AG04449 (cell line): ENCODE measurements at places on chromosomes 12 and 14.

DNA sequence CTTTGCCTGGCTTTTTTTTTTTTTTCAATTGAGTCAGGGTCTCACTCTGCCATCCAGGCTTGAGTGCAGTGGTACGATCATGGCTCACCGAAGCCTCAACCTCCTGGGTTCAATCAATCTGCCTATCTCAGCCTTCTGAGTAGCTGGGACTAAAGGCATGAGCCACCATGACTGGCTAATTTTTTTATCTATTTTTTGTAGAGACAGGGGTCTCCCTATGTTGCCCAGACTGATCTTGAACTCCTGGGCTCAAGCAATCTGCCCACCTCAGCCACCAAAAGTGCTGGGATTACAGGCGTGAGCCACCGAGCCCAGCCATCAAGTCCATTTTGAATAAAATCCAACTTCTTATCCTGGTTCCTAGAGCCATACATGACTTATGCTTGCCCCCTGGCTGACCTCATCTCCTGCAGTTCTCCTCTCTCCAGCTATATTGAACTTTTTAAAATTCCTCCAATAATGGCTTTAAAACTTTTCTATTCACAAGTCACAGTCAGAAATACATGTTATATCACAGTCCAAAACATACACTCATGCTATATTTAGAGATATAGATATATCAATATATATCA lies 10.4 kb upstream of the RND1 start:
- DNase-seq: no peak

- no peak for DNase-seq
Measured at GRCh38 chr12:114302606-114303315, 103.2 kb downstream of the TBX5 start.

DNA sequence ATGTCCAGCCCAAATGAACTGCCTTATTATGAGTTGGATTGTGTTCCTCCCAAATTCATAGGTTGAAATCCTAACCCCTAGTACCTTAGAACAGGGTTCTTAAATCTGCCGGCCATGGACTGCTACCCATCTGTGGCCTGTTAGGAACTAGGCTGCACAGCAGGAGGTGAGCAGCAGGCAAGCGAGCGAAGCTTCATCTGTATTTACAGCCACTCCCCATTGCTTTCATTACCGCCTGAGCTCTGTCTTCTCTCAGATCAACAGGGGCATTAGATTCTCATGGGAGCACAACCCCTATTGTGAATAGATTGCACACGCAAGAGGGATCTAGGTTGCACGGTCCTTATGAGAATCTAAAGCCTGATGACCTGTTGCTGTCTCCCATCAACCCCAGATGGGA lies 9.8 kb upstream of the EML5 start:
- DNase-seq: no peak

- DNase-seq: peak; percentile 99
Measured at GRCh38 chr12:65631621-65632111, 192.6 kb upstream of the HMGA2 start.

DNA sequence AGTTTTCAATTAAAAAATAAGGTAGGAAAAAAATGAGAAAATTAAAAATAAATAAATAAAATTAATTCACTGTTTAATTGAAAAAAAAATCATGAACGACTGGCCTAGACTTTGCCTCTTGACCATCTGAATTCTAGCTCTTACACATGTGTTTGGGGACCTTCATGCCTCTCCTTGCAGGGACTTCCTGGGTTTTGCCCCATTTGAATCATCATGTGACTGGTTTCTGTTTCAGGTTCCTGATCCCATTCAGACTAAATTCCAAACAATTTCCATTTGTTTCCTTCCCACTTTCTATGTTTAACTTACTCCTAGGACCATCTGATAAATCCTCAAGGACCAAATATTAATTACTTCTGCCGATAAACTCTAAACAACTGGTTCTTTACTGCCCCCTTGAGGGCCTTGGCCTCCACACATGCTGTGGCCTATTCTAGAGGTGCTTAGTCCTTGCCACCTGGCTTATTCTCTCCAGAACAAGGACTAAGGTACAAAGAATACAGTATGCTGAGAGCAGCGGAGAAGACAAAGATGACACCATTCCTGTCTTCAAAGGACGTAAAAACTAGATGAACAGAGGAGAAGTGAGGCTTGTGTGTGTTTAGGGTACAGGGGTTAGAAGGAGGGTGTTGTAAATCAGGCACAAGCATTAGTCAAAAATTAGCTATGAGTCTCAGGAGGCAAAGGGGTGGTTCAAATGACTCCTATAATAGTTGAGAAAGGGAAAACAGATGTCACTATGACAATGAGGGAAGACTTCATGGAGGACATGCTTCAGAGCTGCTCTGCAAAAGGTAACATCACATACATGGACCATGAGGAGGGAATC lies 125.8 kb upstream of the AVPR1A start:
- DNase-seq: no peak

DNA sequence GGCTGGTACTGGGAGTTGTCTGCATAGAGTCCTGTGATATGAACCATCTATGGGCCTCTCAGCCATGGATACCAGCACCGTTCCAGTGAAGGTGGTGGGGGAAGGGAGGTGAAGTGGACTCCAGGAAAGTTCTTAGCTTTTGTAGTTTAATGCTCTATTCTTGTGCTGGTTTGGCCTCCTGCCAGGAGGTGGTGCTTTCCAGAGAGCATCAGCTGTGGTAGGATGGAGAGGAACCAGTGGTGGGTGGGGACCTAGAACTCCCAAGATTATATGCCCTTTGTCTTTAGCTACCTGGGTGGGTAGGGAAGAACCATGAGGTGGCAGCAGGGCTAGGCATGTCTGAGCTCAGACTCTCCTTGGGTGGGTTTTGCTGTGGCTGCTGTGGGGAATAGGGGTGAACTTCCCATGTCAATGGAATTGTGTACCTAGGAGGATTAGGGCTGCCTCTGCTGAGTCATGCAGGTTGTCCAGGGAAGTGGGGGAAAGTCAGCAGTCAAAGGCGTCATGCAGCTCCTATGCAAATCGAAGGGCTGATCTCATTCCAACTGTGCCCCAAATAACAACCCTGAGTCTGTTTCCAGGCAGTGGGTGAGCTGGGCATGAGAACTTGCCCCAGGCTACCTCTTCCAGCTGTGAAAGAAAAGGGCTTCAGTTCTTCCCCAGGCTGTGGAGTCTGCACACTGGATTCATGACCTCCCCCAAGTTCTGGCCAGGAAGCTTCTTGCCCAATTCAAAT lies 14.2 kb downstream of the GZMH start:
- no peak for DNase-seq

- no peak for DNase-seq
Measured at GRCh38 chr12:1962051-1963020, 41.9 kb downstream of the DCP1B start.

DNA sequence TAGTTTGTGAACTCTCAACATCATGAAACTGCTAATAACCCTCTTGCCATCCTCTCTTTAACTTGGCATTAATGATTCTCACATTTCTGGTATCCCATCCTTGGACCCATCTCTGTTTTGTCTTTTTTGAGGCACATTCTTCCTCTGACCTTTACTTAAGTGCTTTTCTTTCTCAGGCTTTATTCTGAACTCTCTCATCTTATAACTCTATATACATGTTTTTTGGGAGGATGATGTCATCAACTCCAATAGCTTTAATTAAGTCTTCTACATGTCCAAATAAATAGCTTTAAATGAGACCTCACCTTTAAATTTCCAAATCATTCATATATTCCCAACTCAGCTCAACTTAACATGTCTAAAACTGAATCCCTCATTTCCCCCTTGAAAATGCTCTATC lies 88.4 kb downstream of the PPFIA2 start:
- DNase-seq: no peak

DNA sequence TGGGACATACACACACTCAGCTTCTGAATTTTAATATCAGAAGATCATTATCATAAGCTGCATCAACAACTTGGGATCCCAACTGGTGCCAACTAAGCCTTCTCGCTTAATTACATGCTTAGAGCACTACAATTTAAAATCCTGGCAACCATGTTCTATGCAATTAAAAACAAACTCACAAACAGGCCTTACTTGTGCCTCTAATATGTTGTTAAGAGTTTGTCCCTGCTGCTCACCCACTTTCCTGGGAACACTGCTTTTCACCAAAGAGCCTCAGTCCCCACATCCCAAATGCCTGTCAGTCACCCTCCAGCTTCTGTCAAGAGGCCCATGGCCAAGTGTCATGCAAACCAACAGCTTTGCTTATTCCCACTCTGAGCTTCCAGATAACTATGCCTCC lies 69.7 kb downstream of the TTC9 start:
- DNase-seq: no peak

GRCh38 chr12:92242907-92243306 lies 97.3 kb upstream of the BTG1 start:
- peak; percentile 74 for DNase-seq

DNA sequence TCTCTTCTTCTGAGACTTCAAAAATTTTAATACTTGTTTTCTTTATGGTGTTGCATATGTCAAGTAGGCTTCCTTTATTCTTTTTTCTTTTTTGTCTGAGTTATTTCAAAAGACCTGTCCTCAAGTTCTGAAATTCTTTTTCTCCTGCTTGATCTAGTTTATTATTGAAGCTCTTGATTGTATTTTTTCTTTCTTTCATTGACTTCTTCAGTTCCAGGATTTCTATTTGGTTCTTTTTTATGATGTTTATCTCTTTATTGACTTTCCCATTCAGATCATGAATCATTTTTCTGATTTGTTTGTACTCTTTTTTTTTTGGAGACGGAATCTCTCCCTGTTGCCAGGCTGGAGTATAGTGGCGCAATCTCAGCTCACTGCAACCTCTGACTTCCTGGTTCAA lies 34.1 kb downstream of the IFT43 start:
- DNase-seq: no peak

- no peak for DNase-seq
Measured at GRCh38 chr12:5246196-5246595, 185.7 kb upstream of the NTF3 start.

- peak; percentile 77 for DNase-seq
Measured at GRCh38 chr14:67987606-67988005, 168.0 kb downstream of the RAD51B start.

GRCh38 chr14:60915781-60916180 lies 65.1 kb downstream of the TRMT5 start:
- DNase-seq: no peak

DNA sequence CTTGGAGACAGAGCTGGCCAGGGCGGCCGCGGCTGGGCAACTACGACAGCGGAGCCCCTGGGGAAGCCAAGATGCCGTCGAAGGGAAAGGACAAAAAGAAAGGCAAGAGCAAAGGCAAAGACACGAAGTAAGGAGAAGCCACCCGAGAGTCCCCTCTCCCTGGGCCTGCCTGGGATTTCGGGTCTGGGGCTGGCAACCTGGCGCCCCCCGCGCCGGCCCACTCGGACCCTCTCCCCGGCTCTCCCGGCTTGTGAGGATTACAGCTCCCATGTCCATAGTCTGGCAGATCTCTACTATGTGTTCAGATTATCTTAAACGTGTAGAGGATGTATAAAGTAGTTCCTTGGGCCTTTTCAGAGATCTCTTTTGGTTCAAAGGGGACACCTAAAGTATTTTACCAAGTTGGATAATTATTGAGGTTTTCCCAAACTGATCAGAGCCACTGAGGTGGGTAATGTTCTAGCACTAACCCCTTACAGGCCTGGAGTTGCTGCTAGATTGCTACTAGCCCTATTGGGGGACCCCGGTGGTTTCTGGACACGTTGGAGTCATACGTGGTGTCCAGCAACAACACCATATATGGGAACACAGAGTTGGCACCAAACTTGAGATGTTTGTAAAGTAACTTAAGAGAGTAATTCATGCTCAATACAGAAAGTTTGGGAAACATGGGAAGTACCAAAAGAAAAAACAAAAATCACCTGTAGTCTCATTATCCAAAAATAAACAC lies 424 bp downstream of the BBOF1 start:
- DNase-seq: peak; percentile 12

GRCh38 chr12:59654061-59654460 lies 58.2 kb downstream of the SLC16A7 start:
- no peak for DNase-seq

DNA sequence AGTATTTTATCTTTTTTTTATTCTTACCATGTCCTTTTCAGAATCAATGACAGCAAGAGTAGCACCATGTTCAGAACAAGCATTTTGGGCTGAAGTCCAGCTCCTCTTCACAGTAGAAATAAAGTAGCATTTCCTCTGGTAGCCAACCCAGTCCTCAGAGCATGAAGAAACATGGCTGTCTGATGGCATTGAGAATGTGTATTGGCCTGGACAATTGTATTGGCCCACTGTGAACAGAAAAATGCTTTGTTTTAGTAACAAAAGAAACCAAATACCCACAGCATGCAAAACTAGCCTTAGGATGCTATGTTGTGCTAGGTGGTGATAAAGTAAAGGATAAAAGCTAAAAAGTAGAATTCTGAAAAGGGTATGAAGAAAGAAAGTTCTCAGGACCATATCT lies 5.7 kb downstream of the CD69 start:
- DNase-seq: no peak

- DNase-seq: no peak
Measured at GRCh38 chr14:71597955-71598660, 334.1 kb upstream of the RGS6 start.

DNA sequence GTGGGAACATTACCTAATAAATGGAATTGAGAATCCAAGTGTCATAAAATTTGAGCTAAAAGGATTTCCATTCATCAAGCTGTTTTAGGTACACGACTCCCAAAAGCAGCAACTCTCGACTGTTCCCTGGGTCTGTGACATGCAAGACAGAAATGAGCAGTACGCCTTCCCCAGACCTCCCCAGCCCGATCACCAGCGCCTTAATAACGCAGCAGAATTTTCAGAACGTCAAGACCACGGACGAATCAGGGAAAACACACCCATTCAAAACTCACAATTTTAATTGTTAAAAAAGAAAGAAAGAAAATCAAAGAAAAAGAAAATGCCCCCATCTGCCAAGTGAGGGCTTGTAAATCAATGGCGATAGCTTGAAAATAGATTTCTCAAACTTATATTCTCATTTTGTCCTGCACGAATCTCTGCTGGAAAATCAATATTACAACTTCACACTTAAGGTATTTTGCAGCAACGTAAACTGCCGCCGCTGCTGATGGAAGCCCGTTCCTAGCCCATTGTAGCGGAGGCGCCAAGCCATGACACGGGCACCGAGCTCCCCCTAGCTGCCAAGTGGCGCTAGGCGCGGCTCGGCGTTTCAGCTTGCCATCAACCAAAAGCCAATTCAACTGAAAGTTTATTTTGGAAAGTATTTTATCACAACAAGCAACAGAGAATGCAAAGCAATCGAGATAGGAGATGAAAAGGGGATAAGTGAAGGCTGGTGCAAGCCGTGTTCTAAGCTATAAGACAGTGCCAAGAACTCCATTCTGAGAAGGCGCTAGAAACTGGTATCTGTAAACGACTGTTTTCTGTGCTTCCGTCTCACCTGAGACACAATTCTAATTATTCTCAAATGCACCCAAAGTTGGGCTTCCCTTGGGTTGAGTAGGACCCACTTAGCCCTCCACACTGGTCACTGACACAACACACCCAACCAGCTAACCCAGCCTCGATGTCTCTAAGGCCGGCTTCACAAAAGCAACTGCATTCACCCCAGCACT lies 5.5 kb downstream of the BCL11B start:
- peak; percentile 12 for DNase-seq

DNA sequence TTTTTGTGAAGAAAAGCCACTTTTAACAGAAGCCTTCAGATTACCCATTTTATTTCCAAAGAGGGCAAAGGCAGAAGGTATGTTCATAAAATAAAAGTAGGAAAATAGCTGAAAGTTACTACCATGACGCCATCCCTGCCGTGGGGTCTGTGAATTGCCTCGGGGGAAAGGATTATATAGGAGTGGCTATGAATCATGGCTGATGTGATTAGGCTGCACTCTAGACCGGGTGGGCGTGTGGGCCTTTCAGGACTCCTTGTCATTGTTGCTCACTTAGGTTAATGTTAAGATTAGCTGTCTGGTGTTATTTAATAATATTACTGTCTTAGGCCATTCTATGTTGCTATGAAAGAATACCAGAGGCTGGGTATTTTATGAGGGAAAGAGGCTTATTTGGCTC lies 195.5 kb downstream of the EGLN3 start:
- no peak for DNase-seq
